ENCODE measurements at places on chromosomes 2 and 18.

GRCh38 chr2:201148434-201148990, 32.5 kb downstream of the CFLAR start:
- no peak for DNase-seq

GRCh38 chr18:76495435-76496193, 572 bp upstream of the ZNF516 start:
- peak; percentile 72 for DNase-seq

GRCh38 chr2:212427638-212428037, 111.0 kb downstream of the ERBB4 start:
- DNase-seq: no peak

GRCh38 chr2:233011702-233012131, 1.3 kb downstream of the NGEF start:
- DNase-seq: no peak

DNA sequence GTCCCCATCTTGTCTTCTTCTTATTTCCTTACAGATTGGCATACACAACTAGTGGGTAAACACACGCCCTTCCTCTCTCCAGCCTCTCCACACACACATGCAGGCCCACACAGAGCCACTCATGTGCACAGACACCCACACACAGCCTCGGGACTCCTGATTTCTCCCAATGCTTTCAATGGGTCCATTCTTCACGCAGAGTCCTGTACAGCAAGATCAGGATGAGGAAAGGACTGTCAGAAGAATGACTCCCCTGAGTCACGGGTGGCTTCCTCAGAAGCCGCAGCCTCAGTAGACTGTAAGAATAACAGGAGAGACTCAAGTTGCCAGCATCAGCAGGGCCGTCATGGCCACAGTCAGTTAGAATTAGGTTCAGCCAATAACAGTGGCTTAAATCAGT, 109.1 kb upstream of the GLI2 start:
- no peak for DNase-seq

- DNase-seq: no peak
Measured at GRCh38 chr2:128292599-128293425, 25.9 kb downstream of the HS6ST1 start.

DNA sequence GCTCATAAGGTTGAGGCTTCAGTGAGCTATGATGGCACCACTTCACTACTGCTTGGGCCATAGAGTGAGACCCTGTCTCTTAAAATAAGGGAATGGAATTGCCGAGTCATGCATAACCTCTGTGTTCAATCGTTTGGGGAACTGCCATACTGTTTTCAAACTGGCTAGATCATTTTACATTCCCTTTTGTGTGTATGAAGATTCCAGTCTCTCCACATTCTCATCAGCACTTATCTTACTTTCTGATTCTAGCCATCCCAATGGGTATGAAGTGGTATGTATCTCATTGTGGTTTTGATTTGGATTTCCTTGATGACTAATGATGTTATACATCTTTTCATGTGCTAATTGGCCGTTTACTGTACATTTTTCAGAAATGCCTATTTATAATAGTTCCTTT, 23.7 kb downstream of the MARCHF7 start:
- DNase-seq: no peak

- no peak for DNase-seq
Measured at GRCh38 chr2:152874955-152875354, 156.5 kb downstream of the ARL6IP6 start.

DNA sequence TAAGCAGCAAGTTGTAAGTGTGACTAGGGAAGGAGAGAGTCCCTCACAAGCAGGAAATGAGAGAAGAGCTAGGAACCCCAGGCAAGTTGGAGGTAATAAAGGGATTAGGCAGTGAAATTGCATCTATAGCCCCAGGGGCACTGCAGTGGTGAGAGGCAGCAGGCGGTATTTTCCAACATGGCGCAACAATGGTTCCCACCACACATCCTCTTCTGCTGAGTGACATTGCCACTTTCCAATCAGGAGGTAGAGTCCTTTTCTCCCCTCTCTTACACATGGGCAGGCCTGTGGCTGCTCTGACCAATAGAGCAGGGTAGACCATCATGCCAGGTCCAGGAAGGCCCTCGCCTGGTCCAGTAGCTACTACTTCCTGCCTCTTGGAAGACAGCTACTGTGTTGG, 86.6 kb downstream of the DNER start:
- no peak for DNase-seq

DNA sequence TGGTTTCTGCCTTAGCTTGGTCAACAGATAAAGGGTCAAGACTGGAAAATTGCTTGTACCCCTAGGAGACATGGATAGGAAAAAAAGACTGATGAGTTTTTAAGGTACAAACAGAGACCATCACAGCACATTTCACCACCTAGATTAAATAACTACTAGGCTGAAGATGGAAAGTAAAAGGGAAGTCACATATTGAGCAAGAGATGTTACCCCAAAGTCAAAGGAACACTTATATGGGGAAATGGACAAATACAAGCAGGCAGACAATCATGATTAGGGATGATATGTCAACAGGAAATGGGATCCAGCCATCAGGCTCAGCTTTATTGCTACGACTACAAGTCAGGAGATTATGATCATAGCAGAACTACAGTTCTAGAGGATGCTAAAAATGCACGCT, 1643.1 kb upstream of the CELF4 start:
- DNase-seq: no peak

- no peak for DNase-seq
Measured at GRCh38 chr18:13611601-13612195, 114.7 kb downstream of the FAM210A start.

DNA sequence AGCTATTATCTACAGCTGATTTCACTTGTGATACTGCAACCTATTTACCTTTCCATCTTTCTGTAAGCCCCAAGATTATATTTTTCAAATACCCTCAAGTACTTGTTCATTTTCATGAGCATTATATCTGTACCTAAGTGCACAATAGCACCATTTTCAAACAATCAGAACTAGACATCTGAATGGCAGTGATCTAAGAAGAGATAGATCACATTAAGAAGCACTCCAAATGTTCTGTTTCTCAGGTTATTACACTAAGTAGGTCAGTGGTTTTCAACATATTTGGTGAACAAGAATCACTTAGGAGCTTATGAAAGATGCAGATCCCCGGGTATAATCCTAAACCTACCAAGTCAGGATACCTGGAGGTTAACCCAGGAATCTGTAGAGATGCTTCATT, 872.7 kb downstream of the DCDC2C start:
- DNase-seq: no peak

DNA sequence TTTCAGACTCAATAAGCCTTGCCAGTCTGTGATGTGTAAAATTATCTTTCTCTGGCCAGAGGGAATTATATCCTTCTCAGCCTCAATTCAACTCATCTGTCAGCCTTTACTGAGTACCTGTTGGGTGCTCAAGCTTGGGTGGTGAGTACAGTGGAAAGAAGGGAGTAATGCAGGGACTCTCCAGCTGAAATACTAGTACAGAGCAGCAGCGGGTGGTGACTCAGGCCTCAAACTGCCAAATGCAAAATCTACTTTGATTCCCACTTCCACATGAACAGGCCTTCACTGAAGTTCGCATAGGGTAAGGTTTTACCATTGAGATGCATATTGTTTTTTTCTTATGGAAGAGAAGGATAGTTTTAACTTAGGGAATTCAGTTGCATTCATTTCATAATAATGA, 326.8 kb downstream of the LRRTM1 start:
- no peak for DNase-seq

DNA sequence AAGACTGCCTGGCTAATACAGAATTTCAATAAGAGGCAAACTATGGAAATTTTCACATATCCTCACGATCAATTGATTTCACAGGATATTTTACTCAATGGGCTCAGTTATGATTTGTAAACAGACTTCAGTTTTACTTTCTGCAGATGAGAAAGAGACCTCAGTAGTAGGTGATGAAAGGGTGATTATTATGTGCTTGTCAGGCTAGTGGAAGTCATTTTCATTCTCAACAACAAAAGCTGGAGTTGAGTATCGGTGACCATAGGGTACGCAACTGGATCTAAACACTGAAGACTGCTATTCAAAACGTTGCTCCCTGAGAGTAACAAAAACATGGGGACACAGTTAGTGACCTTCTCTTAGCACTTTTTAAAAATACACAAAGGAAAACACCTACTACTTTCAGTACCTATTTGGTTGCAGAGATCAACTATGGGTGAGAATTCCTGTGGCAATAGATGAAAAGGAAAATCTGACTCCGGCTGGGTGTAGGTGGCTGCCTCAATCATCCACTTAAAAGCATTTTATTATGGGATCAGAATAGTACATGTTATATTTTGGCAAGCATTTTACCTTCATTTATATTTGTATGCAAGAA, 126.2 kb upstream of the VRK2 start:
- DNase-seq: no peak

DNA sequence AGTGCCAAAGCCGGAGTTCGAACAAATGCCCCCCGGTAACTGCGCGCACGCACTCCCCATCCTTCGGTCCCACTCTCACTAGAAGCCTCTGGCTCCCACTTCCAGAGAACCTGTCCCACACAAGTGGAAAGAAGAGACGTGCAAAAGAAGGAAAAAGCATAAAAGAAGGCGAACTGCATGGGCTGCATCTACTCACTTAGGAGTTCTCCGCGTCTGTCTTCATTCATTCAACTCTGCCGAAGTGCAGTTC, 312 bp downstream of the NR4A2 start:
- DNase-seq: no peak

- no peak for DNase-seq
Measured at GRCh38 chr2:237422309-237422708, 8.3 kb upstream of the COL6A3 start.

- DNase-seq: no peak
Measured at GRCh38 chr2:197908156-197908555, 103.8 kb downstream of the PLCL1 start.

GRCh38 chr18:50042611-50043010, 152.3 kb downstream of the MYO5B start:
- DNase-seq: no peak

DNA sequence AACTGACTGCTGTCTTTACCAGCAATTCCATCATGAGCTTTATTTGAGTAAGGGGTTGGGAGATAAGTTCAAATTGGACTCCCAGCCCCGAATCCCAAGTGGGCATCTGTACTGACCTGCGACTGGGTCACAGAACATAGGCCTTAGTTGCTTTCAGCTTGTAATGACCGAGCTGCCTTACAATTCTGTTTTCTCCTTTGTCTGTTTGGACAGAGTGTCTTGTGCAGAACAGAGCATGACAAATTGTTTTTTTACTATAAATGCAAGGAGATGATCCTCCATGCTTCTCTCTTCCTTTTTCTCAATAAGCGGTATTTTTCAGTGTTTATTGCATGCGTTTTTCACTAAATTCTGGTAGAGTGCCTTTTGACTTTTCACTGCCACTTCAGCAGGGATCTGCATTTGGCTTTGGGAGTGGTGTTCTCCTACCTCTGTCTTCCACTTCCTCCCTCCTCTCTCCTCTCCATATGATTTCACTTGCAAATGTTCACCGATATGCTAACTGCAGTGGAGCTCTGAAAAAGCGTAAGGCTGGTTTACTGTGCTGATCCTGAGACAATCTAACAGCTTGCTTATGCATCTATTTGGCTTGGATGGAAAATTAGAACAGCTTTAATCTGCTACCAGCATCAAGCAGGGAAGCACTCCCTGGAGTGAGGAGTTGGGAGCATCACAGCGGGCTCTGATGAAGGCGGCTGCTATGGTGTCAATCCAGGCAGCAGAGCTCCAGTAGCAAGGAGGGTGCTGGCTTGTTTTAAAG, 158.8 kb upstream of the SMIM21 start:
- no peak for DNase-seq

GRCh38 chr2:181892799-181893435, 1.4 kb downstream of the ITPRID2 start:
- no peak for DNase-seq

- DNase-seq: no peak
Measured at GRCh38 chr18:63159590-63159989, 160.0 kb downstream of the BCL2 start.

DNA sequence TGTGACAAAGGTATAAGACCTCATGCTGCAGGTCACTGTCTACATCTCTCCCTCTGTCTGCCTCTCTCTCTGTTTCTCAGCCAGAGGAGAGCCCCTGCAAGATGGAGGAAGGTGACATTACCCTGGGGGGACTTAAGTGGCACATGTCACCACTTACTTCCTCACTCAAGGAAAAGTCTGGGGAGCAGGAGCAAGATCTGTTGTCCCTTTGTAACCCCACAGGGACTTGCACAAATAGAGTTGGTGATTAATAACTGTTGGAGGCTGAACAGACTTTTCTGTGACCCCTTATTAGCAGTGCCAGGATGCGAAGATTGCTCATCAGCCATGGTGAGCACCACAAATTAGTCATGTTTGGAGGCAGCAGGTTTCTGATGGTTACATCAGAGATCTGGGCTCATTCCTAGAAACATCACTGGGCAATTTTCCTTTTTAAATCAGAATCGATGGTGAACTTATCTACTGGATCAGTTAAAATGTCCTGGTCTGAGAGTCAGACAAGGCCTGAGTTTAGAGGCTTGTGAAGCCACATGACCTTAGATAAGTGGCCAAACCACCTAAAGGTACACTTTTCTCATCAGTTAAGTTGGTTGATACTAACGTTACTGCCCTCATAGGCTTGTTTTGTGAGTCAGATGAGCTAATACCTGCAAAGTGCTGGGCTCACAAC, 81.2 kb upstream of the LTBP1 start:
- no peak for DNase-seq

GRCh38 chr2:98463988-98464771, 19.5 kb downstream of the INPP4A start:
- no peak for DNase-seq

- DNase-seq: no peak
Measured at GRCh38 chr2:215961981-215962380, 51.4 kb downstream of the MREG start.

DNA sequence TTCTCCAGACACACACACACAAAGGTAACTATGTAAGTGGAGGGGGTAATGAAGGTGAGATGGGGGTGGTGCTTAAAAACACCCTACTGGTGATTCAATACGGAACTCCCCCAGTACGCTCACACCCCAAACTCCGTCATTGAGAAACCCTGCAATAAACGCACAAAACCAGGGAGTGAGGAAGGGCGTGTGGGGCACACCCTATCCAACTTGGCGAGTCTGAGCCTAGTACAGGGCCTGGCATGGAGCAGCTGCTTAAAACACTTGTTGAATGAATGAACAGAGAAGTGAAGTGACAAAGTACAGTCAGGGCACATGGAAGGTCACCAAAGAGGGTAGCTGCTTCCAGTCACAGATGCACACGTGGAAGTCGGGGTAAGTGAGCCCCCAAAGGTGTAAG, 146.8 kb upstream of the SMAD2 start:
- no peak for DNase-seq

GRCh38 chr18:79899609-79900445, 51.6 kb downstream of the SLC66A2 start:
- no peak for DNase-seq

DNA sequence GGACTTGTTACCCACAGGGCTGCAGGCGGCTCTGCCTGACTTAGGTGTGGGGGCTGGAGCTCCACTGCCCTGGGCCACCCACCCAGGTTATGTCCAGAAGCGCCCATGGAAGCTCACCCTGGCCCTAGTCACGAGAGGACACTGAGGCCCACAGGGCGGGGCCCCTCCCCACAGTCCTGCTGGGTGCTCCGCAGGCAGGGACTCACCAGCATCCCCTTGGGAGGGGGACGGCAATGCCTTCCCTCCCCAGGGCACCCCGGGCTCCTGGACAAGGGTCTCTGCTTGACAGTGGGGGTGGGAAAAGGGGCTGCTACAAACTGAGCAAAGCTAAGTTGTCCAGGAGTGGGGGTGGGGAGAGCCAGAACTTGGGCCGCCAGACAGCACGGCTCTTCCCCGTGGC, 60.5 kb downstream of the AQP12A start:
- no peak for DNase-seq

- DNase-seq: no peak
Measured at GRCh38 chr2:207458582-207458981, 71.2 kb upstream of the CREB1 start.

GRCh38 chr2:11011359-11011758, 99.6 kb downstream of the KCNF1 start:
- DNase-seq: no peak

- peak; percentile 22 for DNase-seq
Measured at GRCh38 chr2:160076914-160077313, 14.5 kb upstream of the PLA2R1 start.

Measured in OCI-LY7 (cell line).